Motor neuron (in vitro differentiated cells): ENCODE measurements at places on chromosomes 13 and 19. TPM values are rescaled to one million over a fixed set of nuclear protein-coding genes. Genes with fewer than 3 reads are reported as not detected.

DNA sequence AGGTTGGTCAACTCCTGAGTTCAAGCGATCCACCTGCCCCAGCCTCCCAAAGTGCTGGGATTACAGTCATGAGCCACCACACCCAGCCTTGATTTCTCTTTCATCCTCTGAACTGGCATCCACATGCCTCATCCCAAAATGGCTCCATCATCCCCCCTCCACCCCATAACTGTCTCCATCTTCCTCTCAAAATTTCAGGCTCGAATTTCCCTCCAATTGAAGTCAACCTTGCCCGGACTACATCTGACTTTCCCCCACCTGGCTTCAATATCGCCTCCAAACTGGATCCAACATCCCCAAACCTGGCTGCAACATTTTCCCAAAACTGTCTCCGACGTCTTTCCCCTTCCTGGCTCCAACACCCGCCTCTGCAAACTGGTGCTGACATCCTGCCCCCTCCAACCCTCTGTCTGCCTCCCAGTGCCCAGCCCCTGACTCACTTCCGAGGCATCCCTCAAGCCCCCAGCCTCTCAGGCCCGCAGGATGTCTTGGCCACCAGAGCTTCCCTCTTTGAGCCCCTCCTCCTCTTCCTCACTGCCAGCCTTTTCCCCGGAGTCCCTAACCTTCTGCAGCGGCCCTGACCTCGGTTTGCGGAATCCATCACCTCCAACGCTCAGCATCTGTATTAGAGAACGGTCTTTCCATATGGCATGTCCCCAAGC, 943 bp downstream of the EXOC3L2 start:
- no peak for ATAC-seq

DNA sequence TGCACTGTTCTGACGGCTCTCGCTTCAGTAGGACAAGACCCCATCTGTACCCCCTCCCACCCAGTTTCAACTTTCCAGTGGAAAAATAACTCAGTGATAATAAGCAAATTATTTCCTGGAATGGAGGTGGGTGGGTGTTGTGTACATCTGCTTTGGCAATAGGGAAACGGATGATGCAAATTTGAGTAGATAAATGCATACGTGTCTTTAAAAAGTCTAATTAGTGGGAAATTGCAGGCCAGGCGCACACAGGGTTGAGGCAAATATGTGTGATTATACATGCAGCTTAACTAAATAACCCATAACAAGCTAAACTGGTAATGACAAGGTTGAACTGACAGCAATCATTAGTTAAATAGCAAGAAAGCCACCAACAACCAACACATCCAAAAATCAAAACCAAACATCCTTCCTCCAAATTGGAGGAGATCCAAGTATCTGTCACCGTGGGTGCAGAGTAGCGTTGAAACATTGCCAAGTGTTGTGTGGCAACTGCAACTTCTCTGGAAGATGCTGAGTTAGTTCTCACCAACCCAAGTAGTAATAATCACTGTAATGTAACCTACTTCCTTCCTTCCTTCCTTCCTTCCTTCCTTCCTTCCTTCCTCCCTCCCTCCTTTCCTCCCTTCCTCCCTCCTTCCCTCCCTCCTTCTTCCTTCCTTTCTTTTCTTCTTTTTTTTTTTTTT, 54.6 kb downstream of the TRPM4 start:
- ATAC-seq, result no peak

DNA sequence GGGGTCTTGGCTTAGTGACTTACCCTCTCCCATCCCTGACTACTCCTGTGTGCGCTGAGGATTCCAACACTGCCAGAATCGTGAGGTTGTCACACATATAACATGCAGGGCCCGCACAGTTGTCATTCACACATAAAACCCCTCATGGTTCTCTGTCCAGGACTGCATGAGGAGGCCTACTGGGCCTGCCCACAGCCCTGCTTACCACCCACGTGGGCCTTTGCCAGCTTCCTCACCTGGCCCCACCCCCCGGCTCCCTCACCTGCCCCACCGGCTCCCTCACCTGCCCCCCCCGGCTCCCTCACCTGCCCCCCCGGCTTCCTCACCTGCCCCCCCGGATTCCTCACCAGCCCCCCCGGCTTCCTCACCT, 197.2 kb downstream of the TEX29 start:
- no peak for ATAC-seq

DNA sequence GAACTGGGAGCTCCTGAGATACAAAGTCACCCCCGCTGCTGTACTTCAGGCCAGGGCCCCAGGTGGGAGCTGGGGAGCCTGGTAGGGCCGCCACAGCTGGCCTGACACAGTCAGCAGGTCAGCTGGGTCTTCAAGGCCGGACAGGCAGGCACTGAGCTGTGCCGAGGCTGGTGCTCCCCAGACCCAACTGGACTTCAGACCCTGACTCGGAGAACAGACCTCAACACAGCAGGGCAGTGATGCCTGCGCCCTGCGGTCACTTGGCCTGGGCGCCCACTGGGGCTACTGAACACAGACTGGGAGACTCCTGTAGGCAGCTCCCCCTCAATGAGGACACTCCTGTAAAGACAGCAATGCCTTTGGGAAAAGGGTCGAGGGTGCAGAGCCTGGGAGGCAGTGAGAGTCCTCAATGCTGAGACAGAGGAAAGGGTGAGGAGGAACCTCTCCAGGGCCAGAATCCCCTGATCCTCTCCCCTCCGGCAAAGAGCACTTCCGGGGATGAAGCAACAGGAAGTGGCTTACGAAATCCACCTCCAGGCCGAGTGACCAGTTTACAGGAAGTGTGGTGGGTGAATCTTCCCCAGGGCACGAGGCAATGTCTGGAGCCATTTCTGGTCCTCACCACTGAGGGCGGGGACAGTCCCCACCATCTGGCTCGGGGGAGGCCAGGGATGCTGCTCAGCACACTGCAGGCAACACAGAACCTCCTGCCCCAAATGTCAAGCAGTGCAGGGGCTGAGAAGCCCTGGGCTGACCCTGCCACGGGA, 40.8 kb upstream of the ISYNA1 start:
- ATAC-seq, result peak; percentile 8

DNA sequence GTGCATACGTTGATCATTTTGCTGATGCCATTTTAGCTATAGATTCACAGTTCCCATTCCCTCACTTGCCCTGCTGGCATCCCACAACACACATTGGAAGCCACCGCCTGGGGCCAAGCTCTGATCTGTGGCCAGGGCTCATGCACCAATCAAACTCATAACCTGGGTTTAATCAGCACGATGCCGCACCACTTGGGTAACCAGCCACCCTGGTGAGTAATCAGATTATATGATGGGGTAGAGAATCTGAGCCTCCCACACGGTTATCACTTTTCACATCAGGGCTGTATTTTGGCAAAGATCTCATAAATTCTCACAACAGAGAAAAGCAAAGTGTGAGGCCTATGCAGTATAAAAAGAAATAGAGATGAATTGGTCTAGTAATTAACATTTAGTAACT, 66.0 kb upstream of the TNFRSF19 start:
- no peak for ATAC-seq

The ATP4A gene
- total RNA-seq, result 0.31 TPM in 1 of 2 replicates, not detected in the other
